ENCODE measurements at places on chromosomes 1 and 21.

DNA sequence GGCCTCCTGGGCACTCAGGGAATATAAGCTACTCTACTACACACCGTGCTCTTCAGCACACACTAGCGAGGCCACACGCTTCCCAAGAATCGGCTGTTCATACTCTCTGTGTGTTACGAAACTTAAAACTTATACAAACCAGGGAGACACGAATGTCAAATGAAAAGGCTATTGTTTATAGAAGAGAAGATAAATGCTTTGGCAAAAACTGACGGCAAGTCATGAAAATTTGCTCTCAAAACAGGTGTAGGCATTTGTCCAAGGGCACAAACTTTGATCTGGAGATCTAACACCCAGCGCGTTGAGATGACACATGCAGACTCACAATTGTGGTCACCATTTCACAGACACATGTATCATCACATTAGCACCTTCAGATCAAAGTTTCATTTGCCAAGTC lies 46.1 kb downstream of the USP48 start:
- no peak for DNase-seq

DNA sequence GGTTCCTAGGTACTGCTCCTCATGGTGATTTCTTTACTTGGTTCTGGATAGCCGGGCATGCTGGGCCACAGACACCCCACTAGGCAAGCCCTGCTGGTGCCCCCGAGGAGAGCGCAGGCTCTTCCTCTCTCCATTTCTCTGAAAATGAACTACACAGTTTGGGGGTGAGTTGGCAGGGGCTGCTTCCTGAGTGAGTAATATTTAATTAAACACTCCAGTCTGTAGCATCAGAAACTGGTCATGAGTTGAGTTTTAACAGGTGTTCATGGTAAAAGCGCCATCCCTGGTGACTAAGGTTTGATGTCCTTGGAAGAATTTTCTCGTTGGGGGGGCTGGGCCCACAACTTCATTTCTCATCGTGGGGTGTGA lies 1.7 kb downstream of the SPSB1 start:
- DNase-seq = no peak

DNA sequence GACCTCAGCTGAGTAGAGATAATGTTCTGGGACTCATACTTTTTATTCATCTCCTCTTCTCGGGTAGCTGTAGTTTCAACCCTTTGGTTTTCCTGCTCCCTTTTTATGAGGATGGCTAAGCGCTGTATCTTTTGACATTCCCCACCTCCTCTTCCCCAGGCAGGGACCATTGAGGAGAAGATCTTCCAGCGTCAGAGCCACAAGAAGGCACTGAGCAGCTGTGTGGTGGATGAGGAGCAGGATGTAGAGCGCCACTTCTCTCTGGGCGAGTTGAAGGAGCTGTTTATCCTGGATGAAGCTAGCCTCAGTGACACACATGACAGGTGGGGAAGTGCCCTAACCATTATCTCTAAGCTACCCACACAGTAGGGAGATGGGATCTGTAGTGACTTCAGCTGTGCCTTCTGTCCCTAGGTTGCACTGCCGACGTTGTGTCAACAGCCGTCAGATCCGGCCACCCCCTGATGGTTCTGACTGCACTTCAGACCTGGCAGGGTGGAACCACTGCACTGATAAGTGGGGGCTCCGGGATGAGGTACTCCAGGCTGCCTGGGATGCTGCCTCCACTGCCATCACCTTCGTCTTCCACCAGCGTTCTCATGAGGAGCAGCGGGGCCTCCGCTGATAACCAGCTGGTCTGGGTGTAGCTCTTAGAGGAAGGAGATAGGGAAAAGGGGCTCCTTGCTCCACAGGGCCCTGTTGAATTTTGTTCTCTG lies 25.6 kb downstream of the LRRC41 start:
- no peak for DNase-seq

GRCh38 chr1:19375631-19376400 lies 63.7 kb downstream of the SLC66A1 start:
- DNase-seq = no peak

DNA sequence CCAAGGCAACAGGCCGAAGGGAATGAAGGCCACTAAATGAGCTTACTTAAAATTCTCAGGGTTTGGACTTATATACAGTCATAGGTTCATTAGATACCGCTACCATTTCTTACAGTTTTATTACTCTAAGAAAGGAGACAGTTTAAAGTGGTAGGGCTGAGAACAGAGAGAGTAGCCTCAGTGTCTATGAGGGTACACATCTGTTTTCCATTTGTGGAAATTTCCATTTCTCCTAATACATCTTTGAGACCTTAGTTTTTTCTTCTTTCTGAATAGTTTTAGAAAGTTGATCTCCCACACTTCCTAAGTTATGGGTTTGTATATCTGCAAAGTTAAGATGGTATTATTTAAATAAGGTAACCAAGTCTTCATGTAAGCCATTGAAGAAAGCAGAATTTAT lies 1279.1 kb downstream of the NCAM2 start:
- no peak for DNase-seq
